ENCODE measurements at places on chromosomes 16 and 17. TPM values are rescaled to one million over a fixed set of nuclear protein-coding genes. Genes with fewer than 3 reads are reported as not detected.
A peak's percentile ranks its signal among the peaks of the same experiment; 100 is the strongest.

The LGALS9C gene
- not detected for total RNA-seq

GRCh38 chr17:38728290-38728831 lies 1.8 kb upstream of the CISD3 start:
- DNase-seq: no peak

- DNase-seq: no peak
Measured at GRCh38 chr17:49358641-49359247, 3.3 kb downstream of the ZNF652 start.

- DNase-seq: no peak
Measured at GRCh38 chr16:48105456-48105855, 50.3 kb downstream of the ABCC12 start.

GRCh38 chr16:84595052-84595481 lies 22.8 kb downstream of the COTL1 start:
- DNase-seq: no peak

The LIMD2 gene
- 3.1 TPM for total RNA-seq

DNA sequence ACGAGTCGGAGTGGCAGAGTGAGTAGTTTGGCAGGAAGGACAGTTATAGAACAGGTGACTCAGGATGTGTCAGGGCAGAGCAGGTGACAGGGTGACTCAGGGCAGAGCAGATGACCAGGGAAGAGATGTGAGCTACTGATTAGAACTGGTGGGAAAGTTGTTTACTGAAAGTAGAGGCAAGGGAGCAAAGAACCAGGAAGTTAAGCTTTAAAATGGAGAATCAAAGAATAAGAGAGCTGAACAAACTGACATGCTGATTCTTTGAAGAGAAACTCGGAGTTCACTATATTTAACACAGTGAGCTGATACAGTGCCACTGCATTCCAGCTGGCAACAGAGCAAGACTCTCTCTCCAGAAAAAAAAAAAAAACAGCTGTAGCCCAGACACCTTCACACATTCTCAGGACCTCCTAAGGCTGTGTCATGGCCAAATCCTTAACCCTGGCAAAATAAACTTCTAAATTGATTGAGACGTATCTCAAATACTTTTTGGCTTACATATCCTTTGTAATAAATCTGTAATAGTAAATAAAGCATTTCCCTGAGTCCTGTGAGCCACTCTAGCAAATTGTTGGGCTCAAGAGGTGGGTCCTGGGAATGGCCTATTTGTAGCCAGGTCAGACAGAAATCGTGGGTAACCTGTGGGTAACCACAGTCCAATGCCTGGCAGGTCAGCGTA lies 12.3 kb upstream of the UBE2I start:
- DNase-seq: no peak

The ASPSCR1 gene
- 15.9 TPM for total RNA-seq

The ZNF213 gene
- total RNA-seq: 13.0 TPM

The PAM16 gene
- 24.5 TPM for total RNA-seq

GRCh38 chr17:57174591-57174990 lies 81.7 kb upstream of the MSI2 start:
- no peak for DNase-seq

DNA sequence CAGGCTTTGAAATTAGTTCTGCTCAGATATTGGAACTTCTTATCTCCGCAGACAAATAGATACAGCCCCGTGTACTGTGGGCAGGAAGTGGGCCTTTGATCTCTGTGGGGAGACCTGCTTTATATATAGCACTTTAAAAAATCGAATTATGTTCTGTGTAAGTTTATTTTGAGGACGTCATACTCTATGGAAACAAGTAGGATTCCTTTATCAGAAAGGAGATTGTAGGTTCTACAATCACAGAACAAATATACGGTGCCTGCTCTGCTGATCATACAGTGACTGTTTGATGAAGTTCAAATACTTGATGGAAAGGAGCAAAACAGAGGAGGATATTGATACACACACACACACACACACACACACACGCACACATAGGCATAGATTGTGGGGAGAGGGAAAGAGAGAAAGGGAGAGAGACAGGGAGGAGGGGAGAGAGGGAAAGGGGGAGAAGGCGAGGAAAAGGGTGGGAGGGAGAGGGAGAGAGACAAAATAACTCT lies 14.7 kb upstream of the TMEM220 start:
- DNase-seq: no peak

GRCh38 chr17:34254146-34254545 lies 939 bp upstream of the CCL2 start:
- peak; percentile 92 for DNase-seq

GRCh38 chr16:71629278-71630016 lies 3.5 kb downstream of the MARVELD3 start:
- DNase-seq: no peak

- DNase-seq: no peak
Measured at GRCh38 chr17:81418710-81419318, 23.6 kb downstream of the BAHCC1 start.

The ABCA10 gene
- total RNA-seq: 2.5 TPM

The SLC26A11 gene
- total RNA-seq: 11.6 TPM

DNA sequence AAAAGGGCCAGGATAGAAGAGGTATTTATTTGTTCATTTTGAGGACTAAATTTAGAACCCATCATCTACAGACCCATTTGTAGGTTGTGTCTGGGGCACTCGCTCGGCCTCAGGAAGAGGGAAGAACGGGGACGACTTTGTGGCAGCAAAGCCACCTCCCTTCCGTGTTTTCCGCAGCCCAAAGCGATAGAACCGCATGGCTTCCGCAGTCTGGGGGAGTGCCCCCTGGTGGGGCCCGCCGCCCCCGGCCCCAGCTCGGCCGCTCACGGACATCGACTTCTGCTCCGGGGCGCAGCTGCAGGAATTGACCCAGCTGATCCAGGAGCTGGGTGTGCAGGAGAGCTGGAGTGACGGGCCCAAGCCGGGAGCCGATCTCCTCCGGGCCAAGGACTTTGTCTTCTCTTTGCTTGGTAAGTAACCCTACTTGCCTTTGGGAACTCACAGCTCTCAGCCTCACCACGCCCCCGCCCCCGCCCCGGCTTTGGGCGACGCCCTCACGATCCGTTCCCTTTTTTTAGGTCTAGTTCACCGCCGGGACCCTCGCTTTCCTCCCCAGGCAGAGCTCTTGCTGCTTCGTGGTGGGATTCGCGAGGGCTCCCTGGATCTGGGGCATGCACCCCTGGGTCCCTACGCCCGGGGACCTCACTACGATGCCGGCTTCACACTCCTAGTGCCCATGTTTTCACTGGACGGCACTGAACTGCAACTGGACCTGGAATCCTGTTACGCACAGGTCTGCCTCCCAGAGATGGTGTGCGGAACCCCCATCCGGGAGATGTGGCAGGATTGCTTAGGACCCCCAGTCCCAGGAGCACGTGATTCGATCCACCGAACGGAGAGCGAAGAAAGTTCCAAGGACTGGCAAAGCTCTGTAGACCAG lies 681 bp downstream of the TMEM102 start:
- DNase-seq: no peak

DNA sequence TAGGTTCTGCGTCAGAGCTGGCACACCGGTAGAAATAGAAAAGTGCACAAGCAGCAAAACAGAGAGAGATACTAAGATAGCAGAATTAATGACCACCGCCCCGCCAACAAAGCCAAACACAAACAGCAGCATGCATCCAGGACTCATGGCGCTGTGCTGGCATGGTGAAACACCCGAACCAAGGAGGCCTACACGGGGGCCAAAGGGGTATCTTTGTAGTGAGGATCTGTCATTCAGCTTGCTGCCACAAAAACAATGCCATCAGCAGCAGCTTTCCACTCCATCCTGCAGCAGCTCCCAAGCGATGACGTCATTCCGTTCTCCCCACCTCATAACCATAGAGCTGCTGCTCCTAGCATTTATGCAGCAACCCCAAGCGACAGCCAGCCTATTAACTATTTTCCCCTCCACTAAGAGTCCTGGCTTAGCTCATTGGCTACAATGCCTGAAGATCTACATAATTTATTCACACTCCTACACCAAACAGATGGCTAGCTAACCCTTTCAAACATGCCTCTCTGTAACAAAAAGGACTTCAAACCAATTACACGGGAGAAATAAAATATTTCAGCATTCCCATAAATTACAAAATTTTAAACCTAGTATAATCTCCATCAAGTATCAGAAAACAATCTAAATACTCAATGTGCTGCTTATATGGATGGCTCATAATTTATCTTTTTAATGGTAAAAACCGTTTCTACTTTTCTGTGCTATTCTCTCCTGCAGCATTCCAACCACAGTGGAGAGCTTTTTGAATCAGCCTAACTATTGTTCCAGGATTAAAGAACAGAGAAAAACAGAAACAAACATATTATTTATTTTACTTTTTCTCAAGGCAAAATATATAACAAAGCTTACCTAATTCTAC lies 73.9 kb downstream of the SPAG9 start:
- peak; percentile 93 for DNase-seq

DNA sequence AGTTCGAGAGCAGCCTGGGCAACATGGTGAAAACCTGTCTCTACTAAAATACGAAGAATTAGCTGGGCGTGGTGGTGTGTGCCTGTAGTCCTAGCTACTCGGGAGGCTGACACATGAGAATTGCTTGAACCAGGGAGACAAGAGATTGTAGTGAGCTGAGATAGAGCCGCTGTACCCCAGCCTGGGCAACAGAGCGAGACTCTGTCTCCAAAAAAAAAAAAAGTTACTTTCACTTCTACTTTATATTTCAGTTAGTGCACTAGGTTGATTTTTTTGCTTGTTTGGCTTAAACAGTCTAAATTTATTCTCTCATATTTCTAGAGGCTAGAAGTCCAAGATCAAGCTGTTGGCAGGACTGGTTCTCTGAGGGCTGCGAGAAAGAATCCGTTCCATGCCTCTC lies 13.4 kb downstream of the CCDC102A start:
- no peak for DNase-seq

Measured in esophagus muscularis mucosa (tissue), 4 donors.